ENCODE measurements at places on chromosomes 4 and X.

DNA sequence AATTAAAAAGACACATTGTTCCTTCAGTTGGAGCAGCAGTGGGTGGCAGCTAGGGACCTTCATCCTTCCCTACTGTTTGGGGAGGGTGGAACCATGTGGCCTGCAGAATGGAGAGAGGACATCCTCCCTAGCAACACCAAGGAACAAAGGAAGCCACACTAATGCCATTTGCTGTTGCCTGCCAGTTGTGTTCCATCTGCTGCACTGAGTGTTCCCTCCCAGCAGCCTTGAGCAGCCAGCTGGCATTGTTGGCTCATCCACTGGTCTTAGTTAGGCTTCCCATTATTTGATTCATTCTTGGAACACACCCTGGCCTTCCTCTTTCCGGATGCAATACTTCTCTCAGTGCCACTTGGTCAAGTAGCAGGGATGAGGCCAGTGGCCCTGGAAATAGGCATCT, 25.0 kb upstream of the HMGB3 start:
- DNase-seq: no peak

- no peak for DNase-seq
Observed at GRCh38 chr4:93960450-93960849, 131.9 kb downstream of the ATOH1 start.

DNA sequence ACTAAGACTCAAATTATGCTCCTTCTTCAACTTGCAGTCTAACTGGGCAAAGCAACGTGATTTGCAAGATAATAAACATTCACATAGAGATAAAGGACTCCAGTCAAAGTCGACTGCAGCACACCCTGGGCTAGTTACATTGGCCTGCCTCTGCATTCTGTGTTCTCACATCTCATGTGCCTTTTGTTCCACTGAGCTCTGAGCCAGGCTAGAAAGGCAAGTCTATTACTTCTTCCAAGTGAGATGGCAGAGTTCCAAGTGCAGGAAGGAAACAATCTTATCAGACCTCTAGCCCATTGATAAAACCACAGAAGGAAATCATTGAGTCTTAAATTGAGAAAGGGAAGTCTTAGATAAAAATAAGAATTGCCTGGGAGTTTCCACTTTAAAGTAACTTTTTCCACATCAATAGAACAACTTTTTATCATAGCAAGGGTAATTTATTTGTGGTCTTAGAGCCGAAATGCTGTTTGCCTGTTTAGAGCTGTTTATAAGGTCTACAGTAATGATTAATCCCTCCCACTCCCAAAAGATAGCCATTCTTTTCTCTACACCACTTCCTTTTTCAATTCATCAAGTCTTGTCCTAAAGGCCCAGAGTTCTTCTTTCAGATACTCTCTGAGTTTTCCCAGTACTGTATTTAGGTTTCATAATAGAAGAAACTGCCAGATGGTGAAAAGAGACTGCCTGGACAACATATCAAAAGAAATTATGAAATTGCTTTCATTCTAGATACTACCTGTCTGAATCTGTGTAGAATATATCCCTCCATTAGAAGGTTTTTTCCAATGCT, 200.2 kb downstream of the GUCY2F start:
- no peak for DNase-seq

GRCh38 chr4:56187688-56188087, 199.6 kb downstream of the AASDH start:
- DNase-seq: no peak

GRCh38 chrX:76127341-76127740, 45.5 kb upstream of the PBDC1 start:
- no peak for DNase-seq

DNA sequence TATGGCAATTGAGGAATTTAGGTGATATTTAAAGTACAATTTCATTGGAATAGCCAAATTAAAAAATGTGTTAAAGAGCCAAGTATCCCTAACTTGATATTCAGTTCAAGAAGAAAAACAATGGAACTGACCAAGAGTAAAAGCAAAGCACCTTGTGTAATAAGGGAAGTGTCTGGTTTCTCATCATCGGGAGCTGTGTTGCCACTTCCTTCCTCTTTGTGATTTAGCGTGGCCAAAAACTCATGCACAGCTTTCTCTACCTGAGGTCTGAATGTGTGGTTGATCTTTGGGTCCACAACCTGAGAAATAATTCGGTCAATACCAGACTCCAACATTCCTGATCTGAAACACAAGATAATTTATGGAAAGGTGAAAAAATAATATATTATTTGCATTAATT, 12.4 kb downstream of the BOD1L1 start:
- DNase-seq: no peak

- DNase-seq: no peak
Observed at GRCh38 chr4:161828061-161828460, 335.7 kb downstream of the FSTL5 start.

All from activated naive CD8-positive, alpha-beta T cell treated with anti-CD3 and anti-CD28 coated beads for 36 hours (primary cell).